ENCODE measurements at places on chromosomes 5 and 9.

DNA sequence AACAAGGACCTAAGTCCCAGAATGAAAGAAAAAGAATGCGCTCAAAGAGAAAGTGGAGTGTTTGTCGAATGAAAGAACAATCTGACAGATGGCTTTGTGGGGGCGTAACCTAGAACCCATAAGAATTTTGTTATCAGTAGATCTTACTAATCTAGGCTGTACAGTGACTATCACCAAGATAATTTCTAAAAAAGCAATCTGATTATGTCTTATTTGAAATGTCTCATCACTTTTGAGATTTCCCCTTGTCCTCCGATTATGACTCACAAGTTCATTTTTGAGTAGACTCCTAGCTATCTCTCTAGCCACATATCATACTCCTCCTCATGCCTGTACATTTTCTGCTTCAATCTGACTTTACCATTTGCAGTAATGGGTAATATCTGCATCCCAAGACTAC is 135.6 kb upstream of the SMARCA2 start:
- peak; percentile 45 for DNase-seq

- peak; percentile 21 for DNase-seq
Observed at GRCh38 chr9:38622288-38622674, 1.9 kb upstream of the ANKRD18A start.

GRCh38 chr9:30116673-30117217 is 2267.7 kb upstream of the ACO1 start:
- DNase-seq, result no peak

DNA sequence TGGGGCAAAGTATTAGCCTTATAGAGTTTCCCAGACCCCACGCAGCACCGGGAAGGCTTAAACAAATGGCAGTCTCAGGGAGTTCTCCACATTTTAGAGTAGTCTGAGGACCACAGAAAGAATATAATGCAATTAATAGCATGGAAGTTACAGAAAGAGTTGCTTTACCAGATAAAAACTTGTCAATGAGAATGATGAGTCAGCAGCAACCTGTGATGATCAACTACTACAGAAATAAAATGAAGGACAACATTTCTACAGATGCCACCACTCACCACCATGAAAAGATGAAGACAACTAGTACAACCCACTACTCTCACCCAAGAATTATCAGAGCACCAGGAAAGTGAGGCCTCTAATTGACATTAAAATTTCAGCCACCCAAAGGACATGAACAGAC is 120.7 kb downstream of the NR2F1-AS1 start:
- DNase-seq, result no peak

DNA sequence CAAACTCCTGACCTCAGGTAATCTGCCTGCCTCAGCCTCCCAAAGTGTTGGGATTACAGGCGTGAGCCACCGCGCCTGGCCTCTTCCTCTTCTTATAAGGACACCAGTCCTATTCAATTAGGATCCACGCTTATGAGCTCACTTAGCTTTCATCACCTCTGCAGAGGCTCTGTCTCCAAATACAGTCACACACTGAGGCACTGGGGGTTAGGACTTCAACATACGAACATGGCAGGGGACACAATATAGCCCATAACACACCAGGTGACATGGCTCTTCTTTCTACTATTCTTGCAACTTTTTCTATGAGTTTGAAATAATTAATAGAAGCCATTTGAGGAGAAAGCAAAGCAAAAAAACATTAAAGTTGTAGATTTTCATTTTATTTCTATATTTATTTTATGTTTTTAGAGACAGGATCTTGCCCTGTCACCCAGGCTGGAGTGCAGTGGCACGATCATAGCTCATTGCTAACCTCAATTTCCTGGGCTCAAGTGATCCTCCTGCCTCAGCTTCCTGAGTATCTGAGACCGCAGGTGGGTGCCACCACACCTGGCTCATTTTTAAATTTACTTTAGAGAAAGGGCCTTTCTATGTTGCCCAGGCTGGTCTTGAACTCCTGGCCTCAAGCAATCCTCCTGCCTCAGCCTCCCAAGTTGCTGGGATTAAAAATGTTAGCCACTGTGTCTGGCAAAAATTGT is 6.0 kb upstream of the PRRT1B start:
- DNase-seq, result no peak

- no peak for DNase-seq
Observed at GRCh38 chr5:173565491-173566072, 50.9 kb downstream of the BOD1 start.

DNA sequence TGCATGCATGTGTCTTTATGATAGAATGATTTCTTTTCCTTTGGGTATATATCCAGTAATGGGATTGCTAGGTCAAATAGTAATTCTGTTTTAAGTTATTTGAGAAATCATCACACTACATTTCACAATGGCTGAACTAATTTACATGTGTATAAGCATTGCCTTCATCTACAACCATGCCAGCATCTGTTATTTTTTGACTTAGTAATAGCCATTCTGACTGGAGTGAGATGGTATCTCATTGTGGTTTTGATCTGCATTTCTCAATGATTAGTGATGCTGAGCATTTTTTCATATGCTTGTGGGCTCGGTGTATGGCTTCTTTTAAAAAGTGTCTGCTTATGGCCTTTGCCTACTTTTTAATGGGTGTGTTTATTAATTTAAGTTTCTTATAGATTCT is 102.3 kb upstream of the CCDC112 start:
- DNase-seq, result no peak

DNA sequence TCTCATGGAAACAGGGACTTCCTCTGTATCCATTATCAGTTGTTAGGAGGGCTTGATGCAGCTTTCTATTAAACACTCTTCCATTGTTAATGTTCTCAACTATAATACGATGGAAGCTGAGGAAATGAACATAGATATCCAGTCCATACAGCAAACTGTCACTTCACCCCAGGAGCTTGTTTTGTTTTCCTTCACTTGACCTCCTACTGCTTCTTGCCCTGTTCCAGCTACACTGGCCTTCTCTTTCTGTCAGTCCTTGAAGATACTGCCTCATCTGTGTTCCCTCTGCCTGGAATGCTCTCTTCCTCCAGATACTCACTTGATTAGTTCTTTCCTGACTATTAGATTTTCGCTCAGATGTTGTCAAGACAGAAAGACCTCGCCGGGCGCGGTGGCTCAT is 17.1 kb downstream of the CTNNA1 start:
- no peak for DNase-seq

DNA sequence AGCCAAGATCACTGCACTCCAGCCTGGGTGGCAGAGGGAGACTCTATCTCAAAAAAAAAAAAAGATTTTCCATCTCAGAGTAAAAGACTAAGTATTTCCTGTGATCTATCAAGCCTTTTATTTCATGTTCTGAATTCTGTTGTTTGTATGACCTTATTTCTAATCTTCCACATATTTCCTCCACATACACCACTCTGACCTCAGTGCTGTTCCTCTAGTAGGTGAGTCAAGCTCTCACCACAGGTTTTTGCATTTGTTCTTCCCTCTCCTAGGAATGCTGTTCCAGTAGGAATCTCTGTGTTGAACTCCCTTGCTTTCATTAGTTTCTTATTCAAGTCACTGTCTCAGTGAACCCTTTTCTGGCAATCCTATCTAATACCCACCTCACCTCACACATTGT is 68.1 kb downstream of the INVS start:
- DNase-seq, result no peak

- no peak for DNase-seq
Observed at GRCh38 chr5:145917288-145917687, 19.1 kb upstream of the SH3RF2 start.

DNA sequence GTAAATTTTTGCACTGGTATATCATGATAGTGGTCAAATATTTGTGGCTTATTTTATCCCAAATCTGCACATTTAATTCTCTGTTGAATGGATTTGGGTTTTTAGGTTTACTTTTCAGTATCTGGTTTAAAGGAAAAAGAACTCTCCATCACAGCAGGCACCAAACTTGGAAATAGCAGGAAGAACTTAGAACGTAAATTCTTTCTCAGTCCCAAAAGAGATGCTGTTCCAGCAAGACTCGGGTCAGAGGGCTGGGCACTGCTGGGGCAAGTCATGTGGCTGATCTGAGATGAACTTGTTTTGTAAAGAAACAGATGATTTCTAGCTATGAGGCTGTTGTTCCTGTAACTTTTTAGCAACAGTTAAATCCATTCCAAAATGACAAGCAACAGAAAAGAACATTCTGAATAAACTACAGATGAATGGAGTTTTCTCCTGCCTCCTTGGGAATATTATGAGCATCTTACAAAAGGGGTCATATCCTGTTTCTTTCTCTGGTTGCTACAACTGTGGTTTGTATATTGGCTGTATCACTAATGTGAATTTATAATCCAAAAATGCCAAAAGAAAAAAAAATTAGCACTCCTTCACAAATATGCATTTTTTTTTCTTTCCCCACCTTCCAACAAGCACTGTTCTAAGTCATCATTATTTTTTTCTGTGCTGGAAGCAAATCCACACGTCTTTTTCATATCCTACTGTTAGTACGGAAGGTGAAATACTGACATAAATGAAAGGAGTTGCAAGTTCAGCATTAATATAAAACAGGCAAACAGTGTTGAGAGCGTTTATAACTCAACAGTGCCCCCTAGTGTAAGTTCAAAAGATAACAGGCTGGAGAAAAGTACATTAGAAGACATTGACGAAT is 31.1 kb downstream of the OR2K2 start:
- DNase-seq, result no peak

DNA sequence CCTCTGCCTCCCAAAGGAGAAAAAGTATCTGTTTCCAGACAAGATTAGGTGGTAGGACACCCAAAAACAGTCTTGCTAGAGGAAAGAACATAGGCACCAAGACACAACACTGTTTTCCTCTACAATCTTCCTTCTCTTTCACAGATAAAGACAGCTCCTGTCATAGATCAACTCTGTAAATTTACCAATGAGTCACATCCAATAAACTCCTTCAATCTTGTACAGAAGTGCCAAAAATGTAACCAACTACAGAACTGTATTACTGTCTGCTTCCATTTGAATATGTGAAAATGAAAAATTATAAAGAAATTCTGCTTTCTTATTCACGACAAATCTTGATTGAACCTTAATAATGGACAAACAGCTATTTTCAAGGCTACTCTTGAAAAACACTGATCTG is 286.9 kb downstream of the PLK2 start:
- DNase-seq, result no peak

DNA sequence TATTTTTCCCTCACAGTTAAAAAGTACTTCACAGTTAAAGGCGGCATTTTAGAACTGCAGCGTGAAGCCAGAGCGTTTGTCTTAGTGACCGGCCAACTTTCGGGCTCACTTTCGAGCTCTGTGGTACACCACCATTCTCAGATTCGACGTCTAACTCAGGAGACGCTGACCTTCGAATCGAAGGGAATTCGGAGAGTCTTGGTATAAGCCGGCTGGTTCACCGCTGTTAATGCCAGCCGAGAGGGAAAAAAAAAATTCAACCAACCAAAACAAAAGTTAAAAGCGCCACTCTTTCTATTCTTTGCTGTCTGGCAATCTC is 544 bp upstream of the SNX24 start:
- DNase-seq, result no peak

GRCh38 chr9:6598249-6598725 is 47.2 kb downstream of the GLDC start:
- peak; percentile 53 for DNase-seq

GRCh38 chr5:51394609-51395008 is 11.4 kb downstream of the ISL1 start:
- DNase-seq, result no peak

- no peak for DNase-seq
Observed at GRCh38 chr5:84729326-84729725, 344.6 kb upstream of the EDIL3 start.

- peak; percentile 18 for DNase-seq
Observed at GRCh38 chr5:169706758-169707450, 69.8 kb downstream of the DOCK2 start.

DNA sequence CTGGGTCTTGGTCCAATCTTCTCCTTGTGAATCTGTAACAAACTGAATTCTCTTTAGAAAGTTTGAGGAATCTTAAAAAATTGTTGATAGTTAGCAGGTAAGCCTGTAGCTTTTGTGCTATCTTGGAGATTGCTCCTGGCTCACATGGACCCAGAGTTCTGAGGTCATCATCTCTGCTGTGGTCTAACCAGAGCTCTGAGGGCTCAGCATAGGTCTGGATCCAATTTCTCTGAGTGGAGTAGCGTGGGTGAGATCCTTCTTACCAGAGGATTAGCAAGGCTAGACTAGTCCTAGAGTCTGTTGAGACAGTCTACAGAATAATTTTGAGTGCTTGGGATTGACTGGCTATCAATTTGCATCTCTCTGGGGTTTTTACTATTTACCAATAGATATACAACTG is 60.5 kb upstream of the IL6ST start:
- no peak for DNase-seq

GRCh38 chr5:96473155-96473554 is 40.1 kb upstream of the PCSK1 start:
- DNase-seq, result no peak

DNA sequence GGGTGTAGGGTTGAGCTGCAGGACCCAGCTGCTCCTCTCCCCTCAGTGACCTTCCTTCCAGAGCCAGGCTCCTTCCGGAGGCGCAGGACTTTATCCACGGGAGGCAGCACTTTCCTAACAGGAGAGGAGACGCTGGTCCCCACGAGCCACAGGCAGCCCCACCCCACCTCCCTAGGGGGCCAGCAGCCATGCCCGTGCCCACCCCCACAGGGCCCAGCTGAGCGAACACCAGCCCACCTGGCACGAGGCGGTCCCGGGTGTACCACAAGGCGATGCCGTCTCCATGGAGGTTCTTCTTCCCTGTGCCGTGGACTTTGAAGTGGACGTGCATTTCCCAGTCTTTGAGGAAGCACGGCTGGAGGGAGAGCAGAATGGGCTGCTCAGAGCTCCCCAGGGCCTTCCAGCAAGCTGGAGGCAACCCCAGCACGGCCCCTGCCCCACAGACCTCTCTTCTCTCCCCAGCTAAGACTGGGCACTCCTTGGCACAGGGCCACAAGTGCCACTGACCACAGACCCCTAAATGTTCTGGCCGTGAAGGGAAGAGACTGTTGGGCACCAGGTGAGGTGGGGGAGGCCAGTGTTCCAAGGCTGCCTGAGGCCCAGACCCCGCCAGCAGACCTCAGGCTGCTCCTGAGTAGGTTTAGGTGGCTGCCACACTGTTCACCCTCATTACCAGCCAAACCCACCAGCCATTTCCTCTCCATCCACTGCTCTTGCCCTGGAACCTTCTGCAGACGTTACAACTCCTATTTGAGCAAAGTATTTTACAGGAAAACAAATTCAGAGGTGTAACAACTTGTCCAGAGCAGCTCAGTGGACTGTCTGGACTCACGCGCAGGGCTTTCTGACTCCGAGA is 13.0 kb downstream of the LMAN2 start:
- DNase-seq, result no peak

- peak; percentile 75 for DNase-seq
Observed at GRCh38 chr5:55232985-55233928, at the start of gene CCNO. Gene CCNO, minus strand, starts transcription at chr5:55233608. Its CDS starts 85 bp downstream, at chr5:55233523.
